AG20443 (cell line): ENCODE measurements at places on chromosomes 4 and X.

DNA sequence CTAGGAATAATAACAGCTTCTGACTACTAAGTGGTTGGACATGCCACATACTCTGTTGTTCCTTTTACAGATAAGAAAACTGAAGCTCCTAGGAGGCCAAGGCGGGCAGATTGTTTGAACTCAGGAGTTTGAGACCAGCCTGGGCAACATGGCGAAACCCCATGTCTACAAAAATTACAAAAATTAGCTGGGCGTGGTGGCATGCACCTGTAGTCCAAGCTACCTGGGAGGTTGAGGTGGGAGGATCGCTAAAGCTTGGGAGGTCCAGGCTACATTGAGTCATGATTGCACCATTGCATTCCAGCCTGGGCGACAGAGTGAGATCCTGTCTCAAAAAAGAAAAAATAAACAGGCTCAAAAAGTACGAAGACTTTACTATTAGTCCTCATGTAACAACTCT is 30.6 kb upstream of the PHF8 start:
- no peak for DNase-seq

- no peak for DNase-seq
Measured at GRCh38 chr4:165609653-165610052, 230.8 kb downstream of the CPE start.

DNA sequence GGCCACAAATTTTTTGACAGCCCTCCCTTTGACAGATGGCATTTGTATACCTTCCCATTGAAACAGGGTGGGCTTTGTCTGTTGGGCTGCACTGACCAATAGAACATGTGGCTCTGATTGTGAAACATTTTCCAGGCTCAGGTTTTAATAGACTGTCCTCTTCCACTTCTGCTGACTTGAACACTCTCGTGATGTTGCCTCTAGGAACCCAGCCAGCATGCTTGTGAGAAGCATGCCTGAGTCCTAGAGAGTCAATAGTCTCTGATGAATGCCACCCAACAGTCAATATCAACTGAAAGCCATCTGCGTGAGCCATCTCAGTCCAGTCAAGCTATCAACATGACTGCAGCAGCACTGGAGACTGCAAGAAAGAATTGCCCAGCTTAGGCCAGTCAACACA is 290.0 kb downstream of the SLC7A11 start:
- peak; percentile 7 for DNase-seq

DNA sequence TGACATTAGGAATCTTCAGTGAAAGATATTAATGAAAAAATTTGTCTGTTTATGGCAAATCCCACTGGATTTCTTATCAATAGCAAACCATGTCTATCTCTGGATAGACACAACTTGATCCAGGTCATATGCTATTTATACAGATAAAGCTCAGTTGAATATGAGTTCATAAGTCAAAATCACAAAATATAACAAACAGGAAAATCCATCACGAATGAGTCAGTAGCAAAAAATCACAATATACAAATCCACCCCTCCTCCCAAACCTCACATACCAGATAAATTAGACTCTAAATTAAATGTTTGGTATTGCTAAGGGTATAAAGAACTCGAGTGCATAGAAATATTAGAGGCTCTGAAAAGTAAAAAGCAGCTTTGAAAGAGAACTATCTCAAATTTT is 420.5 kb downstream of the TLL1 start:
- DNase-seq = no peak
